ENCODE measurements at places on chromosomes 5 and 9. TPM values are rescaled to one million over a fixed set of nuclear protein-coding genes. Genes with fewer than 3 reads are reported as not detected.

Gene NDOR1
- 13.4 TPM for total RNA-seq

Gene CD14
- total RNA-seq, result 5.1 TPM

Gene BHMT2
- not detected for total RNA-seq

Gene GABRP
- total RNA-seq, result not detected

Gene TPM2
- 628 TPM for total RNA-seq

Gene MVB12B
- total RNA-seq, result 7.3 TPM

Gene ETF1
- 113 TPM for total RNA-seq

Gene PCDHGA10
- not detected for total RNA-seq

Gene TCF7
- 14.9 TPM for total RNA-seq

Gene CCL27
- not detected for total RNA-seq

Gene KIF4B
- not detected for total RNA-seq

Gene FOCAD
- 15.3 TPM for total RNA-seq

Gene CCDC192
- total RNA-seq, result not detected

Gene PCDHGB7
- total RNA-seq, result 0.06 TPM

Gene ECSCR
- total RNA-seq, result not detected

Gene CAMK2A
- 1.1 TPM for total RNA-seq

Gene SPINK4
- total RNA-seq, result not detected

Gene LURAP1L
- total RNA-seq, result 21.8 TPM

Gene SOHLH1
- total RNA-seq, result not detected

Gene PNPLA7
- total RNA-seq, result 1.1 TPM

Gene PTPN3
- total RNA-seq, result 13.1 TPM

Gene FBP2
- not detected for total RNA-seq

Gene CYSRT1
- total RNA-seq, result 4.1 TPM

Gene IRX4
- total RNA-seq, result not detected

Gene ZCCHC7
- total RNA-seq, result 11.6 TPM

Gene PRSS3
- 14.7 TPM for total RNA-seq

Data from A549 treated with ZK216348 at 1 μM for 4 hours (cell line).